Foreskin melanocyte (primary cell): ENCODE measurements at places on chromosomes 3 and 15.

- DNase-seq = no peak
Observed at GRCh38 chr3:149502438-149502837, 27.9 kb downstream of the TM4SF4 start.

DNA sequence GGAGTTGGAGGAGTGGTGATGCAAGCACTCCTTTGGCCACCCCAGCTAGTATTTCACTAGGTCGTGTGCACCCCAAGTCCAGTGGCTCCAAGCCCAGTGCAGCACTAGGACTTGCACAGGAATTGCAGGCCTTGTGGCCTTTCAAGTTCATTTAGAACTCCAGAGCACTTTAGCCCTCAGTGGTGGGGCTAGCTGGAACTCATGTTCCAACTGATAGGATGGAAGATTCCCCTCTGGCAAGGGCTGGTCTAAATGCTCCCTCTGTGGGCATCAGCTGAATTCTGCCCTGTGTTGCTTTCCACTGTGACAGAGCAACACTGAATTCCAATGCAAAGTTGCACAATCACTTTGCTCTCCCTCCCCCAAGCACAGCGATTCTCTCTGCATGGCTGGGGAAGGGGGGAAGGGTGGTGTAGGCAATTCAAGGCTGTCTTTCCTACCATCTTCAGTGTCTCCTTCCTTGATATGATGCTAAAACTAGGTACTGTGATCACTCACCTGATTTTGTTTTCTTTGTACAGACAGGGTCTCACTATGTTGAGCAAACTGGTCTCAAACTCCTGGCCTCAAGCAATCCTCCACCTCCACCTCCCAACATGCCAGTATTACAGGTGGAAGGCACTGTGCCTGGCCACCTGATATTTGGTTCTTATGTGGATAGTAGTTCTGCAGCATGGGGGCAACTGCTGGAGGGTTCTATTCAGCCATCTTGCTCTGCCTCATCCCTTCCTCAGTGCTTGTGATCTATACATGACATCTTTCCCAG is 10.3 kb downstream of the USF3 start:
- peak; percentile 92 for DNase-seq

DNA sequence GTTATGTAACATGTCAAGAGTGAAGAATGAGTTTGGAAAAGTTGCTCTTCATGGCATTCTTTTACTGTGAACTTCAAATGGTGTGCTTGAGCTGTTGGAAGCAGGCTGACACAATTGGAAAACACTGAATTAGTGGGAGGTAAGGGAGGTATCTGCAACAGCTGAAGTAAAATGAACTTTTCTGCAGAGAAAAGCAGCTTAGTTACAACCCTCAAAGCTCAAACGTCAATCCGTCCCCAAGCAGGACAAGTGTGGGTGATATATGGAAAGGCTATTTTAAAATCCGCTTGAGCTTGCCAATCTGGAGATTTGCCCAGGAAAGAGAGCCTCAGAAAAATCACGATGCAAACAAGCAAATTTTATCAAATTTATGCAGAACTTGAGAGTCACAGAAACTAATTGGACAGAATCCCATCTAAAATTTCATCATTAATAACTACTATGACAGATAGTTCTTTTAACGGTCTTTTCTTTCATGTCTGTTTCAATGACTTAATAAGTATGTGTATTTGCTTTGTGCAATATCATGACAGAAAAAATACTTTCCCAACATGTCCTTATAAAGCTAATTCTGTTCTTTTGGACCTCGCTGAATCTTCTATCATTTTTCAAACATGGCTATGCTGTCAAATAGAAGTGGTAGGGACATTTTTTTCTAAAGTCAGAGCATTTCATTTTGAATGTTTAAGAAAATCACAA is 266.6 kb upstream of the SLITRK3 start:
- no peak for DNase-seq

- DNase-seq = no peak
Observed at GRCh38 chr15:91263632-91264531, 163.8 kb downstream of the SV2B start.

DNA sequence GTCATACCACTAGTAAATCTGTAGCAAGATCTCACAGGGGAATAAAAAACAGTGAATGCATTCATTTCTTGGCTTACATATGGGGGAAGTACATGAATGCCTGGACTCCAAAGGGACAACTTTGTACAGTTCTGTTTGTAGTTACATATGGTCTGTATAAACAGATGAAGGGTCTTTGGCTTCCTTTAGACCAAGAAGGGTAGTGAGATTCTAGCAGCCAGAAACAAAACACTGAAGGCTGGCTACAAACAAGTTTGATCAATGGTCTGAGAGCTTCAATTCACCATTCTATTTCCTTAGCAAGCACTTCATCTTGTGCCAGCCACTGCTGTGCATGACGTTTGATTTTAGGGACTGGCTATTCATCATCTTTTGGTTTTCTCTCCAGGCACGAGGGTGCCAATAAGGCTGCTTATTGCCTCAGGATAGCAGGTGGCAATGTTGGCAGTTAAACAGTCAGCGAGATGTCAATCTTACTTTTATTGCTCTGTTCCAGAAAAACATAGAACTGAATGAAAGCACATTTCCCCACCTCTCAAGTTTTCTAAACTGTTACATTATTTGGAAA is 313.7 kb upstream of the COL8A1 start:
- no peak for DNase-seq

GRCh38 chr3:59595830-59596229 is 546.0 kb upstream of the CFAP20DC start:
- DNase-seq = no peak

DNA sequence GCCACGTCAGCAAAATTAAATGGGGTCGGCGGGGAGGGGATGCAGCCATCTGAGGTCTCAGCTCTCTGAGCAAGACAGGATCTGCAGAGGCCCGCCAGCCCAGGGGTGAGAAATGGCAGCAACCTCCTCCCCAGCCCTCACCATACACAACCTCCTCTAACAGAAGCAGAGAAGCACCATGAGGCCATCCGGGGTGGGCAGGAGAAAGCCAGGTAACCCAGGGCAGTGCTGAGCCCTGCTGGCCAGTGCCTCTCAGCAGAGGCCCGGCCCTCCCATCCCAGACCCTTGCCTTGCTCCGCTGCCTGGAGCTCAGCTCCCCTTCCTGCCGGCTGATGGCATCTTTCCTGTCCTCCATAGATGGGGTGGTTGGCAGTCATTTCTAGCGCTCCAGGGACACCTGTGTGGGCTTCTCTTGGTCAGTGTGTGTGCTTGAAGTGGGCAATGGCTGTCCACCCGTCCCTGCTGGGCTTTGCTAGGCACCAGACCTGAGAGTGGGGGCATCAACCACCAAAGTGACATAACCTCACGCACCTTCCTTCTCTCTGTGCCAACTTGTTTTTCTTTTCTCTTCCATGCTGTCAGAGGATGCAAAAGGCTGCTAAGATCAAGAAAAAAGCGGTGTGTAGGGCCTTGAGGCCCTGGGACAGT is 175.8 kb downstream of the NSMCE3 start:
- DNase-seq = no peak

DNA sequence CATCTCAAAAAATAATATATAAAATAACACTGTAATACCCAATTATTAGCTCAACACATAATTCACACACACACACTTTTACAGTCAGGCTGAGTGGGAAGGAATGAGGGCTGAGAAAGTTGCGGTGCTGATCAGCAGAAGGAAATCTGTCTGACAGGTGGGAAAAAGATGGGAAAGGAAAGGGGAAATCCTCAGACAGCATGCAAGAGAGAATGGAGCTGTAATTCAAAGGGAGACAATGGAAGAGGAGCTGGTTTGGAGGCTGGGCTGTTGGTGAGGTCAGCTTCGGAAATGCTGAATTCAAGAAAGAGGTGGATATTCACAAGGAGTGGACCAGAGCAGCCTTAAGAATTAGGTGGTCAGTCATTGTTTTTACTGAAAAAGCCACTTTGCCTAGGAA is 121.6 kb upstream of the LMOD3 start:
- DNase-seq = no peak

- peak; percentile 87 for DNase-seq
Observed at GRCh38 chr15:32704395-32704981, 13.3 kb upstream of the GREM1 start.

DNA sequence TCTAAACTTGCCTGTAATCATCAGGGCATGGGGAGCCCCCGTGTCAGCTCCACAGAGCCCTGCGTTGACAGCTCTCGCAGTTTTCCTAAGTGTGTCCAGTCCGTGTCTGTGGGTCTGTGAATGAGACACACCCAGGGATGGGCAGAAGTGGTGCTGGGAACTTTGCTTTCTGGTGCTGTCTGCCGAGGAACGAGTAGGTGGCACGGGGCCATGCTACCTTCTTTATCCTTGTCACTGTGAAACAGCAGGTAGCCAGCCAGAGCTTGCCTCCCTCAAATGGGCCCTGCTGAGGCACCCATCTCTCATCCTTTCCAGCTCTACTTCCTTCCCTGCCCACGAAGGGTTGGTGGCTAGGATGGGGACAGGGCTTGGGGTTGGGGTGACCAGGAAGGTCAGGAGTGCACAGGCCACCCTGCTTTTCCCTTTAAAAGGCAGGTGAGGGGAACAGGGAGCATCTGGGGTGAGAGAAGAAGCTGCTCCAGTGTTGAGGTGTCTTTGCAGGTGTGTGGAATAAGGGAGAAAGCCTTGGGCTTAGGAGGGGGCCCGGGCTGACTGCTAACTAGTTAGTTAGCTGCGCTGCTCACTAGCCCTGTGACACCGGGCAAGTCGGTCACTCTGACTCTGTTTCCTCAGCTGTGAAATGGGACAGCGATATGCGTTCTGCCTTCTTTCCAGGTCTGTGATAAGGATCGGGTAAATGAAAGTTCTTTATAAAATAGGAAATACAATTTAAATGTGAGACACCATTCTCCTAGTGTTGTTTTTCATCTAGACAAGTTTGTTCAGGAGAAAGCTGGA is 27.9 kb downstream of the PDIA5 start:
- DNase-seq = no peak

DNA sequence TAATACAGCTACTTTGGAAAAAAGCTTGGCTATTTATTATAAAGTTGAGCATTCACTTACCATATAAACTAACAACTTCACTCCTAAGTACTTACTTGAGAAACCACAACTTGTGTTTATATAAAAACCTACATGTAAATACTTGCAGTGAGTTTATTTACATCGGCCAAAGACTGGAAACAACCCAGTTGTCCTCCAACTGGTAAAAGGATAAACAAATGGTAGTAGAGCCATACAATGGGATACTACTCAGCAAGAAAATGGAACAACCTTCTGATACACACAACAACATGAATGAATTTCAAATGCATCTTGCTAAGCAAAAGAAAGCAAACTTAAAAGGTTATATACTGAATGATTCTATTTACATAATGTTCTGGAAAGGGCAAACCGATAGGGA is 63.7 kb downstream of the SLC7A14 start:
- no peak for DNase-seq

GRCh38 chr3:108099679-108100428 is 9.0 kb upstream of the CD47 start:
- DNase-seq = no peak

DNA sequence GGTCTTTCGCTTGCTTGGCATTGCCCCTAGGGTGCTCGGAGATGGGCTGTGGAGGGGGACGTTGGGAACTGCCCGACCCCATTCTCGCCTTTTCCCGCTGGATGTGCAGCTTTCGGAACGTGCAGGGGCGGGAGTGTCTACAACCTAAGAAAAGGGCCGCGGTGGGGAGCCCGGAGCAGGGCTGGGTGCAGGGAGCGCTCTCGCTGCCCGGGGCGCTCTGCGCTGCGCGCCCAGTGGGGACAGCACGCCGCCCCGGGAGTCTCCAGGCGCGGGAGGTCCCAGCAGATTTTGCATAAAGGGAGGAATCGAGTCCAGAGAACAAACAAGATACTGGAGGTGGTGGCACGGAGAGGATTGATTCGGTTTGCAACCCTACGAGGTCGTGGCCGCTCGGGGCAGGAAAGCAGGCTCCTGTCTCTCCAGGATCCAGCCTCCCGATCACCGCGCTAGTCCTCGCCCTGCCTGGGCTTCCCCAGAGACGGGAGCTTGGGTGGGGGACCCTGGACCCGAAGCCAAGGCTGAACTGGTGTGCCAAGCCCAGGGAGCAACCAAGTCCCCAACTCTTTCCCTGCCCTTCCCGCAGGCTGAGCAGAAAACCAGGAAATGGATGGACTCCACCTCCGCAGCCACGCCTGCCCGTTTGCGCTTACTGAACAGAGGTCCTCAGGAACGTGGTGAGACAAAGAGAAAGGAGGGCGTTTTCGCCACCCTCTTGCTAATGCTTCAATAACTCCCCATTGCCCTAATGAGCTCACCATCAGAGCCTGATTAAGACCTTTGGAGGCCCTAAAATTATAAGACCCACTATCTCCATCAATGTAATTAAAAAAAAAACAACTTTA is 59.7 kb downstream of the NOX5 start:
- DNase-seq = peak; percentile 40

DNA sequence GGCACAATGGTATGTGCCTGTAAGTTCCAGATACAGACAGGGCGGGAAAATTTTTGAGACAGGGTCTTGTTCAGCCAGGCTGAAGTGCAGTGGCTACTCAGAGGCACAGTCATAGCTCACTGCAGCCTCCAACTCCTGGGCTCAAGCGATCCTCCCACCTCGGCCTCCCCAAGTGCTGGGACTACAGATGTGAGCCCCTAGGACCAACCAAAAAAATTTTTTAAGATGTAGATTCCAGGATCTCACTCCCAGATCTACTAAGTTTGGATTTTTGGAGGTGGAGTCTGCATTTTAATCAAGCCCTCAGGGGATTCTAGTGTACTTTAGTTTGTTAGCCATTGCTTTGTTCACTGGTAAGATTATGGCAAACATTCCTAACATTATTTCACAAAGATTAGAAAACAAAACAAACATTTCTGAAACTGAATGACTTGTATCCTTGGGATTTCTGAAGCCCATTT is 2.7 kb downstream of the LIPH start:
- peak; percentile 45 for DNase-seq

DNA sequence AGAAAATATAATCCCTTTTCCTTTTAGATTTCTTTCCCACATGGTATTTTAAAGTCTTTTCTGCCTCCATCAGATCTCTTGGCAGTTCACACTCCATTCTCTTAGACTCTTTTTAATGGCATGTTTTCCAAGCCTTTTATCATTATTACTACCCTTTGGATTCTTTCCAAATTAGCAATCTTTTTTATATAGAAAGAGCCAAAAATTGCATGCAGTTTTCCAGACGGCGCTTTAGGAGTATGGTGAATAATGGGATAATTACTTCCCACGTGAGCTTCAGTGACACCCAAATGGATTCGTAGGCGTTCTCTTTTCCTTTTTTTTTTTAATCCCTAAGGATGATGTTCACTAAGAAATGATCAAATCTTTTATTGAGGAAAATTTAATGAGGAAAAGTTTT is 354.8 kb upstream of the DNAJC19 start:
- no peak for DNase-seq
